Stimulated activated CD8-positive, alpha-beta memory T cell treated with anti-CD3 and anti-CD28 coated beads, Interleukin-15, amount 100 ng/mL, for 4 hours (primary cell): ENCODE measurements at places on chromosomes 5 and 9.

DNA sequence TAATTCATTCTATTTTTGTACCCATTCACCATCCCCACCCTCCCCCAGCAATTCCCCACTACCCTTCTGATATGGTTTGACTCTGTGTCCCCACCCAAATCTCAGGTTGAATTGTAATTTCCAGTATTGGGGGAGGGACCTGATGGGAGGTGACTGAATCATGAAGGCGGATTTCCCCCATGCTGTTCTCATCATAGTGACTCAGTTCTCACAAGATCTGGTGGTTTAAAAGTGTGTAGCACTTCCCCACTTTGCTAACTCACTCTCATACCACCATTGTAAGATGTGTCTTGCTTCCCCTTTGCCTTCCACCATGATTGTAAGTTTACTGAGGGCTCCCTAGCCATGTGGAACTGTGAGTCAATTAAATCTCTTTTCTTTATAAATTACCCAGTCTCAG lies 25.9 kb upstream of the TESK1 start:
- no peak for DNase-seq

DNA sequence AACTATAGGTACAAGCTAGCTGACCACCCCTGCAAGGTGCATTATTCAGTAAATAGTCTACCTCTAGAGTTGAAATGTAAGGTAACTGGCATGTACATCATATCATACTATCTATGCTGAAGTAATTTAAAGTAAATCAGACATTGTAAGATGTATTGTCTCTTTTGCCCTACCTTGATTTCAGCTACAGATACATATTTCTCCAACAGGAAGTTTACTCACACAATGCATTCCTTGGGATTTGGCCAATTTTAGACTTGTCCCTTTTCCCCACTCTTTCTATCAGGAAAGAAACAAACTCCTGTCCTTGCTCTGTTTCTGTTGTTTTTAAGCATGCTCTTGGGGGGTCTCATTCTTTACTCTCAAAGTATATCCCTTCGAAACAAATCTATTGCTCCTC lies 58.5 kb upstream of the TSLP start:
- no peak for DNase-seq

GRCh38 chr9:115946530-115946929 lies 207.1 kb upstream of the PAPPA start:
- DNase-seq = no peak

- DNase-seq = no peak
Observed at GRCh38 chr9:88711719-88712118, 176.7 kb downstream of the NXNL2 start.

- no peak for DNase-seq
Observed at GRCh38 chr9:135865531-135865930, 41.8 kb downstream of the CAMSAP1 start.

DNA sequence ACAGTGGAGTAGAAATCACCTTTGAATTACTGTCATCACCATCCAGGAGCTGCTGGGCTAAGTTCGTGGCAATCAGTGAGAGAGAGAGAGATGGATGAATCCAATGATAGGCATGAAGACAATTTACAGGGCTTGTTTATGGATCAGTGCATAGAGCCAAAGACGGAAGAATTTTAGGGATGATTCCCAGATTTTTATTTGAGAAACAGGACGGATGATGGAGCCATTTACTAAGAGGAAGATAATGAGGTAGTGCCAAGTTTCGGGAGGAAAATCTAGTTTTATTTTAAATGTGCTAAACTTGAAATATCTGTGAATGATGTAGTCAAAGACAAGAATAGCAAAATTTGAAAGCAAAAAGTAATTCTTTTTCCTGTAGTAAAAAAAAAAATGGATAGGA lies 394.2 kb upstream of the PAPPA start:
- DNase-seq = no peak

DNA sequence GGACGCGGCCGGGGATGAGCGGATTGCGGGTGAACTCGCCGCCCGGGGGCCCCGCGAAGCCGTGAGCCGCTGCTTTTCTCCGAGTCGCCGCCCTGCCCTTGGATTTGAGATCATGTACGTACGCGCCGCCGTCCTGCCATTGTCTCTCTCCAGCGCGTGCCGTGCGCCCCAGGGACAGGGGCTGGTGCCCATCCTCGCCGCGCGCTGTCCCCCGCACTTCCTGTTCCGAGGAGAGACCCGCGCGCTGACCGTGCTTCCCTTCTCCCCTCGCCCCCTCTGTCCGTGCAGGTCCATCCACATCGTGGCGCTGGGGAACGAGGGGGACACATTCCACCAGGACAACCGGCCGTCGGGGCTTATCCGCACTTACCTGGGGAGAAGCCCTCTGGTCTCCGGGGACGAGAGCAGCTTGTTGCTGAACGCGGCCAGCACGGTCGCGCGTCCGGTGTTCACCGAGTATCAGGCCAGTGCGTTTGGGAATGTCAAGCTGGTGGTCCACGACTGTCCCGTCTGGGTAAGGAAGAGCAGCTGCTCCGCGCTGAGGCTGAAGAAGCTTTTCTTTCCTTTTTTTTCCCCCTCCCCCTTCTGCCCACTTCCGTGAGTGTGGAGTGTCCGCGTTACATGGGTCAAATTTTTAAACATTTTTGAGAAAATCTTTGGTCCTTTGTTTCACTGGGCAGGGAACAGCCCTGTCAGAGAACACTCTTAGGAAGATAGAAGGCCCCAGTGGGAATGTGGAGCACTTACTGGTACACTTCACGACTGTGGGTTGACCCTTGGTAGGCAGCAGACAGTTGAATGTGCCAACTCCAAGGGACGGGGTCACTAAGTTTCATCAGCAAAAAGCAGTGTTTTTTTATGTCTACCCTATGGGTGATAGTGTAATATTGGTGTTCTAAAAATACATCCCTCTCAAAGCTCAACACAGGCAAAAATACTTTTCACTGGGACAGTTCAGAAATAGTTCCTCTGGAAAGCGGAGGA lies 727 bp downstream of the RHOBTB3 start:
- DNase-seq = no peak

DNA sequence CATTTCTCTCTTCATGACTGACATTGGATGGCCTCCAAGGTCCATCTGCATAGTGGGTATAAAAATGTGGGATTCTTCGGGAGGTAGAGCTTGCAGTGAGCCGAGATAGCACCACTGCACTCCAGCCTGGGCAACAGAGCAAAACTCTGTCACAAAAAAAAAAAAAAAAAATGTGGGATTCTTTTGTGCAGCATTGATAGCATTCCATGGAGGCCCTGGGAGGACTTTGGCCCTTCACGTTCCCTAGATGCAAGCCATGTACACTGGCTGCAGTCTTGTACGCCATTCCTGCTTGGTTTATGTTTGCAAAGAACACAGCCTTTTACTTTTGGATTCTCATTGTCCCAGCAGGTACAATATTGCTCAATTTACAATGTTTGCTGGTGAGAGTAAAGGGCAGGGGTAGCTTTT lies 157.8 kb downstream of the SLCO4C1 start:
- DNase-seq = no peak

GRCh38 chr9:101038488-101038887 lies 10.0 kb downstream of the PLPPR1 start:
- DNase-seq = no peak

- DNase-seq = no peak
Observed at GRCh38 chr9:80691229-80691628, 998.1 kb downstream of the TLE1 start.

GRCh38 chr9:34035656-34036055 lies 13.0 kb downstream of the UBAP2 start:
- DNase-seq = no peak

DNA sequence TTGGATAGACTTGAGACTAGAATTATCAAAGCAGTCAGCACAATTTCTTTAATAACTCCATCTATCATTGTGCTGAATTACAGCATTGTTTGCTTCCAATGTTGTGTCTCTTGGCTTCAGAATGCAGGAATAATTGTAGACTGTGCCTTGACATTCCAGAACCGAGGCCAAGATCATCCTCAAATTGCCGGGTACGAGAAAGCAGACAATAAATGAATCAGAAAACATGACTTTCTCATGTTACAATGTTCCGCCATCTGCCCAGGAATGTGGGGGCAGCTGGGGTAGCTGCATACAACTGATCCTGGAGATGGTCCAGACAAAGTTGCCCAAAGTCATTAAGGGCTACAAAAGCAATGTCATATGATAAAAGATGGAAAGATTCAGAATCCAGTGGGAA lies 206.2 kb upstream of the SGCD start:
- DNase-seq = no peak

DNA sequence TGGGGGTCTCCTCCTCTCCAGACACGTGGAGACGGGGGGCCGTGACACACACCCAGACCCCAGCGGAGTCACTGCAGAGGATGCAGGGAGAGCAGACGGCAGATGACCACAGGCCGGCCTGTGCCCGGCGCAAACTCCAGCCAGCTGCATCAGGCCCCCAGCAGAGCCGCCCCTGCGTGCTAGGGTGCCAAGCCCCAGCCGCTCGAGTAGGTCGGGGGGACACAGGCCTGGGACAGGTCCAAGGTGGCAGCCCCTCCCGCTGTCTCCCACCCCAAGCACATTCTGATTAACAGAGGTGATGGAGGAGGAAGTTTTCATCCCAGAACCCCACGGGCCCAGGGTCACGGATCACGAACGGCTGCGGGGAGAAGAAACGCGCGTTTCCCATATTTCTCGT lies 14.4 kb downstream of the NACC2 start:
- DNase-seq = no peak
